ENCODE measurements at places on chromosomes 3 and 15.

GRCh38 chr3:130901463-130902204 lies 7.8 kb downstream of the ATP2C1 start:
- no peak for DNase-seq

DNA sequence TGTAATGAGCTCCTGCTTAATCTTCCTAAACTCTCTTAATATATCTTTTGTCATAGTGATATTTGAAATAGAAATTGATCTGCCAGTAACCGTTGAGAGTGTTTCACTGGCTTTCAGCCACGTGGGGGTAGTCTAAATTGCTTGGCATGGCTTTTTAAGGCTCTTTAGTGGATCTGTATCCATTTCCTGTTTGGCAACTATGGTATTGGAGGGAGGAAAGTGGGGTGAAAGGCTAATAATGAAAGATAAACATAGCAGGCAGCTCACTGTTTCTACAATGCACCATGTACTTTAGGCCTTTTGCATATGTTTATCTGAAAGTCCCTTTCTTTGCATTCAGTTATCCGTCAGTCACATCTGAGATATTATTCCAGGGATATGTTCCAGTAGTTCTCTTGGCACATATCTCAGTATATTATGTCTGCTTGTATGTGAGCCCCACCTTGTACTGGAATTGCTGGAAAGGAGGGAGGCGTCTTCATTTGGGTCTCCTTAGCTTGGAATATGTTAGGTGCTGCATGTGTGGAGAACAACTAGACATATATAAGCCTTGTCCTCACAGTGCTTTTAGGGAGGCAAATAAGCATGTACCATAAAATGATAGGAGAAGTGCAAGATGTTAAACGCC lies 10.8 kb downstream of the TOPAZ1 start:
- DNase-seq, result no peak

DNA sequence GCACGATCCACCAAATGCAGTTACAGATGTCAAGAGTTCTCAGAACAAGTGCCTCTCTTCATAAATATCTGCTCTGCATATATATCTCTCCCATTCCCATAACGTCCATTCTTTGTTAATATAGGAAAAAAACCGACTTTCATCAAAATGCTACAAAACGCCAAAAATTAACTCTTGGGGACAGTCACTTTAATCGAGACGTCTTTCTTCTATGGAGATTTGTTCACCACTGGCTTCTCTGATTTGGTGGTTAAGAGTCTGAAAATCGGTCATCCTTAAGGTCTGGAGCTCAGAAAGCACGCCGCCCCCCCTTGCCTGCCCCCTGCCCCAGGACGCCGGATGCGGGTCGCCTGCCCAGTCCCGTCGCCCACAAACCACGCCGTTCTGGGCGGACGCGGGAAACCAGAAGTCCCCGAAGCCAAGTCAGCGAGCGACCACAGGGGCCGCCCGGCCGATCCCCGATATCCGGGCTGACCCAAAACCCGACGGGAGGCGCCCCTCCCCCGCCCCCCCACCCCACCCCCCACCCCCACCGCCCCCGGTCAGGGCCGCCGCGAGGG lies 252.7 kb downstream of the TJP1 start:
- DNase-seq, result no peak

GRCh38 chr3:46356909-46357308 lies 3.0 kb downstream of the CCR2 start:
- DNase-seq, result no peak

GRCh38 chr15:66110864-66111263 lies 142.7 kb downstream of the MEGF11 start:
- DNase-seq, result no peak

DNA sequence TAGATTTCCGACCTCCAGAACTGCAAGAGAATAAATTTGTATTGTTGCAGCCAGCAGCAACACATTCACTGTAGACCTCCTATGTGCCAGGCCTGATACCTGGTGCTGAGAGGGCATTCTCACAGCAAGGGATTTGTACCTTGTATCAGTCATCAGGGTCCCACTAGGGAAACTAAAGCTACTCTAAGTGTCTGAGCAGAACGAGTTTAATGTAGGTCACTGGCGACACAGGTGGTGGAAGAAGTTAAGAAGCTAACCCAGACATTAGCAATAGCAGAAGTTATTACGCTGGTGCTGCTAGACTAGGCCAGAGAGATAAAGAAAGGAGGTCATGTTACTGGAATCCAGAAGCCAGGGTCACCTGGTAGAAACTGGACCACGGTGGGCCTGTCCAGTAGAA lies 60.5 kb upstream of the BCL6 start:
- DNase-seq, result no peak

DNA sequence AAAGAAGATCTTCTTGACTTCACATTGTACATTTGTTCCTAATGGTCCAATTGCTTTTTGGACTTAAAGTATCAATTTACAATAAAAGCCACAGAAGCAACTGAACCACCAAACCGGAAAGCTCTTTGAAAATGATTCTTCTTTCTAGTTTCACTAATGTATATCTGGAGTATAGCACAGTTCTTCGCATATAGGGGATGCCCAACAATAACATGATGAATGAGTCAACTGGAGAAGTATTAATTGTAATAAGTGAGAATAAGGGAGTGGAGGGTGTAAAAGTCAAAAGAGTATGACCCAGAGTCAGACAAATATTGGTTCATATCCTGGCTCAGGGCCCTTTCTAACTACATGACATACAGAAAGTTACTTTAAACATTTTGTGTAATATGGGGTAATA lies 425.2 kb downstream of the ZBTB20 start:
- DNase-seq, result no peak

DNA sequence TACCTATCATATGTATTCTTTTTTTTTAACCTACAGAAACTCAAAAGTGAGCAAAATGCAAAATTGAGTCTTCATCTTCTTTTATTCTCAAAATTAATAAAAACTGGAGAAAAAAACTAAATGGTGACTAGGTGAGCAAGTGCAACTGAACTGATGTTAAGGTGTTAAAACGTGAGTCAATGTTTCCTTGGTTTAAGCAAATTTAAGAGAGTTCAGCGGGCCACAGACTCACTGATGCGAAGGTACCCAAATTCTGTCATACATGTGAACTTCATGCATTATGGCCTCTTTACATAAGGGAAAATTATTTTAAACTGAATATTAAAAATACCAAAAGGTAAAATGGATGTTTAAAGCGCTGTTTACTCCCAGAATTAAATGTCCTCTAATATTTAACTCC lies 206.6 kb downstream of the FOXP1 start:
- no peak for DNase-seq

- no peak for DNase-seq
Measured at GRCh38 chr15:70160267-70160666, 62.5 kb upstream of the TLE3 start.

- DNase-seq, result no peak
Measured at GRCh38 chr3:181292984-181293383, 303.4 kb upstream of the DNAJC19 start.

DNA sequence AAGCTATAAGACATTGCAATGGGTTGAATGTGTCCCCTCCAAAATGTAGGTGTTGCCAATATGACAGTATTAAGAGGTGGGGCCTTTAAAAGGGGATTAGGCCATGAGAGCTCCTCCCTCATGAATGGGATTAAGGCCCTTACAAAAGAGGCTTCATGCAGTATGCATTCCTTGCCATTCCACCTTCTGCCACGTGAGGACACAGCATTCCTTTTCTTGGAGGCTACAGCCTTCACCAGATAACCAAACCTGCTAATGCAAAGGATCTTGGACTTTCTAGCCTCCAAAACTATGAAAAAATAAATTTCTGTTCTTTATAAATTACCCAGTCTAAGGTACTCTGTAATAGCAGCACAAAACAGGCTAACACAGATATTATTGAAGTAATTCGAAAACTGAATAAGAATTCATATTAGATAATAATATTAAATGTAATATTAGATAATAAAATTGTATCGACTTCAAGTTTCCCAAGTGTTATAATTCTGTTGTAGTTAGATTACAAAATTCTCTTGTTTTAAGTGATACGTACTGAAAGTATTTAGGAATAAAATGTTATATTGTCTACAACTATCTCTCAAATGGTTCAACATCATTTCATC lies 29.4 kb upstream of the ATP8B4 start:
- DNase-seq, result no peak

DNA sequence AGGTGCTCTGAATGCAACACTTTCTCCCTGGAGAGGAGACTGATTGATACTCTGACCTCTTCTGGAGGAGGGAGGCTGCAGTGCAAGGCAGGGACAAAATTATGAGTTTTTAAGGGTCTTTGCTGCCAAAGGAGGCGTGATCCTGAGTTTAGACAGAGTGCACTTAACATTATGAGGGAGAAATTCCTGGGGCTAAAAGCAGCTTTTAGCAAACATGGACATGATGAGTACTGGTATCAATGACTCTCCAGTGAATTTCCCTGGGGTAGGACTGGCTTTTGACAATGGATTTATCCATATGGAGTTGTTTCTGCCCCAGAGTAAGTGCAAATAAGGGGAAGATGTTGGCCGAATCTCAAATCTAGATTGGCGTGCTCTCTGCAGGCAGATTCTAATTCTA lies 133.1 kb downstream of the THSD4 start:
- no peak for DNase-seq

GRCh38 chr3:95044101-95044500 lies 981.2 kb downstream of the NSUN3 start:
- no peak for DNase-seq

DNA sequence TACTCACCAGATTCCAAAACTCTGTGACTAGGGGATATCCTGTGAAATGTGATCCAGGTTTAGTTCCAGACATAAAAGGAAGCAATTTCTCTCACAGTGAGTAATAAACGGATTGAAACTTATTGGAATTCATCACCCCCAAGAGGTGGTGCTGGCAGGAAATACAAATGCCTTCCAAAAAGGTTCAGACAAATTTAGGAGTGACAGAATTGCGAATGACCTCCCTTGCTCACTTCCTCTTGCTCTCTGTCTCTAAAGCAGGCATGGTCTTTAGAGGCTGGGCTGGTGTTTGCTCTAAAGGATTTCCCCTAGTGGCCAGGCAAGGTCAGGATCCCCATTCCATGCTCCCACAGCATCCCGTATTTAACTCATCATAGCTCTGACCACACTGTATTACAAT lies 449.4 kb upstream of the PPP2R3A start:
- no peak for DNase-seq

- DNase-seq, result no peak
Measured at GRCh38 chr3:100093831-100094230, 20.5 kb downstream of the FILIP1L start.

DNA sequence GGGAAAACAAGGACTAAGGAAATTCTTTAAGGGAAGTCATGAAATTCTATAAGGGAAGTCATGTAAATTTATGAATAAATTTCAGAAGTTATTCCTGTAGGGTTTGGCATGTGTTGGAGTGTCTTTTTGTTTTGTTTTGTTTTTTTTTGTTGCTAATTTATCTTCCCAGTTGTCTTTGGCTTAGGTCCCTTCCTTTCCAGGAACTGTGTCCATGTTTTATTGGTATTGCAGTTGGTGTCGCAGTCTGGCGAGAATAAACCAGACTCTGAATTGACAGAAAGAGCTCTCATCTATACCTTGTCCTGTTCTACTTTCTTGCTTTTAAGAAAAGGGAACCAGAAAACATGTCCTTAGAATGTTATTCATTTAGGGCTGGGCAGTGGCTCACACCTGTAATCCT lies 57.6 kb downstream of the SGO1 start:
- DNase-seq, result no peak

GRCh38 chr3:98777286-98777685 lies 14.1 kb downstream of the ST3GAL6 start:
- DNase-seq, result no peak

GRCh38 chr15:48682942-48683651 lies 37.6 kb upstream of the FBN1 start:
- DNase-seq, result no peak

GRCh38 chr15:101615986-101616848 lies 36.0 kb downstream of the TM2D3 start:
- no peak for DNase-seq

- no peak for DNase-seq
Measured at GRCh38 chr3:2839876-2840275, 270.3 kb downstream of the IL5RA start.

- no peak for DNase-seq
Measured at GRCh38 chr3:43874290-43874689, 183.6 kb downstream of the ABHD5 start.

DNA sequence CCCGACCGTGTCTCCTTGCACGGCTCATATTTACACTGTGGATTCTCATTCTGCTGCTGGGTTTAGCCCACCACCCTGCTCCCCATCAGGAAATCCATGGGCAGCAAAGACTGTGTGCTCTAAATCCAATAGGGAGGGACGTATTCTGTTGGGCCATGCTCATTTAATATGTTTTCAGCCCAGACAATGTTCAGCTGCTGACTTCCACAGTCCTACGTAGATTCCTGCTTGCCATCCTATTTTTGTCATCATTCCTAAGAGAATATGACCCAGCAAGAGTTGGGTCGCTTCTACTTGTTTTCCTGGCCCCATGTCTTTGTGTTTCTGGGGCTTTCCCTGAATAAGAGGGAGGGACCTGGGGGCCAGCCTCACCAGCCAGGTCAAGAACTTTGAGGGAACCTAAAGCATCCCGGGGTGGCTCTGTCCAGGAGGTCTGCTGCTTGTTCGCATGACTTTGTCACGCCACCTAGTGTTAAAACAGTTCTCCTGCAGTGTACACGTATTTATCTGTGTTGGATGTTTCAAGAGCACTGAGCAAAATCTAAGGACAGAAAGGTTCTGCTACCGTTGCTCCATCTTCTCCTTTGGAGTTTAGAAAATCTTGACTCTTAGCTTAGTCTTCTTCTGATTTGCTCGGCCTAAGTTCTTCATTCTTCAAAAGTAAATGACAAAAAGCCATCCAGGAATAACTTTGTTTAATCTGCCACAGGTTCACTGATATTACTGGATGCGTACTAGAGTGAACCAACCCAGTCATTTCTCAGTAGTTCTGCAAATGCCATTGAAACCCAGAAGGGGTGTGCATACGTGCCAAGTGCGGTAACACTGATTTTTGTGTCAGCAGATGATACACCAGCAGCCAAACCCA lies 79.8 kb upstream of the NR2E3 start:
- DNase-seq, result peak; percentile 31

DNA sequence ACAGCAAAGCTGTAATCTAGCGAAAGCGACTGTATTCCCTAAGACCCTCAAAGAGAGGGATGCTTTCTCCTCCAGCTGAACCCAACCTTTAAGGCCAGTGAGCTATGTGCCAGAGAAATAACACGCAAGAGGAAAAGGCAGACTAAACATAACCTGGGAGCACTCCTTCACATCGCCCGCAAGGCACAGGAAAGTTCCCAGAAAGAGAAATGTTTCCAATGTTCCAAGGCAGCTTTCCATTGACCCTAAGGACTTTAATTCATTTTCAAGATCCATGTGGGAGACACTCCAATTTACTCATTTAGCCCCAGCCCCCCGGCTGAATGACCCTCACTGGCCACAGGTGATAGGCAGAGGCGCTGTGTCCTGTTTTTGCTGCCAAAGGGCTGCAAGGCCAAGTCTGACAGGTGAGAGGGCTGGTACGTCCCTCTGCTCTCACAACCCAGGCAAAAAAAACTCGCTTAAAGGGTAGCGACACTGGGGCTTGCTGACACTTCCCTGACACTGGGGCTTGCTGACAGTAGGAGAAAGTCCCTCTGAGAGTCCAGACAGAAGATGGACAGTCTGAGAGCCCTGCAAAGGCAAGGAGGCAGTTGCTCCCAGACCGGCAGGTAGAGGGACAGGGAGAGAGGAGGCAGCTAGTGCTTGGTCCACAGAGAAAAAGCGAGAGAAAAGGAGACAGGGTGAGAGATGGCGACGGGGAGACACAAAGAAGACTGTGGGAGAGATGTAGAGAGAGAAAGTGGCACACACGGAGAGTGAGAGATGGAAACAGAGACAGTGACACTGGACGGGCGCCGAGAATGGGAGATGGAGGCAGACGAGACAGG lies 702 bp downstream of the ARHGEF3 start:
- DNase-seq, result peak; percentile 69
